ENCODE measurements at places on chromosomes 7 and 10.

- no peak for DNase-seq
These were observed 393.5 kb downstream of the GFRA1 start for GRCh38 chr10:115879372-115880089.

DNA sequence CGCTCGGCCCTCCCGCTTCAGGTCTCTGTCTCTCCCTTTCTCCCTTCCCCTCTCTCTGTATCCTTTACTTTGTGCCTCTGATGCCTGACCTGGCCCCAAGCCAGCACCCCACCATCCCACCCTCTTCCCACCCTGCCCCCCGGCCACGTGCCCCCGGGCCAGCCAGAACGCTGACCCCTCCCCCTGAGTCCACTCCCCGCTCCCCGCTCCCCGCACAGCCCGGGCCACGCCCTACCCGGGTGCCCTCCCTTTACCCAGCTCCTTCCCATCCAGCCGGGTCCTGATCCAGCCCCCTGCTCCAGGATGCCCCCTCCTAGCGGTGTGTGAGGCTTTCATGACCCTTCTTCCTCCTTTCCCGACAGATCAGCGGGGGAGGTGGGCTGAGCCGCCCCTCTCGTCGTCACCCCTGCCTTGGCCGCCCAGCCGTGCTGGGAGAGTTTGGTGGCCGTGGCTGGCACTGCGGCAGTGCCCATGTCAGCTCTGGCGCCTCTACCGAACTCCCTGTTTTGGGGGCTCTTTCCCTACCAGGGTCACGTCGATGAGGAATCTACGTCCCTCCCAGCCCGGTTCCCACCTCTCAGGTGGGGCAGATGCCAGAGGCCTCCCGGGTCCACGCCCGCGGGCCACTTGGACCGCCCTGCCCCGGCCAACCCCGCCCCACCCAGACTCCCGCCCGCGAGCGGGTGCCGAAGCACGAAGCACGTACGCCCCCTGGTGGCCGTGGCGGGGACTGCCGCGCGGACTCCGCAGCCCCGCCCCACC, 127.4 kb downstream of the UBE2H start:
- DNase-seq, result peak; percentile 91

GRCh38 chr10:7507887-7508726, 97.3 kb upstream of the SFMBT2 start:
- no peak for DNase-seq

- DNase-seq, result no peak
These were observed 85.7 kb upstream of the NMT2 start for GRCh38 chr10:15253951-15254807.

GRCh38 chr10:20200758-20201157, 384.5 kb downstream of the PLXDC2 start:
- no peak for DNase-seq

- no peak for DNase-seq
These were observed 22.2 kb upstream of the SH2B2 start for GRCh38 chr7:102264367-102264891.

DNA sequence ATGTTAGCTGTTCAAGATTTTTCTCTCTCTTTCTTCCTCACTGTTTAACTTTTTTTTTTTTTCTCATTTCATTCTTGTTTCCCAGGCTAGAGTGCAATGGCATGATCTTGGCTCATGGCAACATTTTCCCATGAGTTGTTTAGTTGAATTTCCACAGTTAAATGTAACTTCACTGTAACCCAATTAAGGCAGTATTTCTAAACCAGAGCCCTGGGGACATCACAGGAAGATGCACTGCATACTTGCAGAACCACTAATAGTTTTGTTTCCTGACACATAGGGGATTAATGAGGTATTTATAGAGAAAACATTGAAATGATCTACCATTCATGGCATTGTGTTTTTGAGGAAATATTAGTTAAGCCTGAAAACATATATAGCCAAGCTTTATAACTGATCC, 795.6 kb upstream of the GHITM start:
- DNase-seq, result no peak

DNA sequence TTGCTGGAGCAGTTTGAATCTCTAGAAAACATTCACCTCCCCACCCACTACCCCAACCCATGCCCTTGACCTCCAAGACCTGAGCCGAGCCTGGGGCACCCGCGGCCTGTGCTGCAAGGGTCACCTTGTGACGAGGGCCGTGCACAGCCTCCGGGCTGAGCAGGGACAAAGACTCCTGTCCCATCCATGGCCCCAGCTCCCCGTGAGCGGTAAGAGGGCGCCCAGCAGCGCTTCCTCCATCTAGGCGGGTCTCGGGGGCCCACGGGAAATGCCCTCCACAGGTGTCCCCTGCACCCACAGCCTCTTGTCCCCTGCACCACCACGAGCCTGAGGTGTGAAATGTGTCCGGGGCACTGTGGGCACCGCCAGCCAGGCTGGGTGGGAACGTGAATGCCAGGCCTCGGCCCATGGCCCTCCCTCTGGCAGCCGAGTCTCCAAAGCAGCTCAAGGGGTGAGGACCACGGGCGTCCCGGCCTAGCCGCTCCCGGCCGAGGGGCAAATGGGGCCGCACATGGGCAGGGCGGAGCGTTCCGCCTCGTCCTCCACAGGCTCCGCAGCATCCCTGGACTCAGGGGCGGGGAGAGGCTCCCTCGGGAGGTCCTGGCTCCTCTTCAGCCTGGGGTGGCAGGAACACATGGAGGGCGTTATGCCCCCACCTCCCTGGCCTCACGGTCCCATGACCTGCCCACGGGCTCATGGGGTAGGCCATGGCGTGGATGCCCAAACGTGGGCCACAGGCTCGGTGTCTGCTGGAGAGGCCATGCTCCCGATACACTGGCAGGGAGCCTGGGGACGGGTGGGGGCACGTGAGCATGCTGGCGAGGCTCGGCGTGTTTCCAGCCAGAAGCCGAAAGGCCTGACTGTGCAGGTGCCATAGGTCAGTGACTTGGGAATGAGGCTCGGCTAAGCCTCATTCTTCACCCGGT, 21.1 kb downstream of the DPYSL4 start:
- DNase-seq, result no peak

Measured in WERI-Rb-1 (cell line).